ENCODE measurements at places on chromosomes 5 and 9. TPM values are rescaled to one million over a fixed set of nuclear protein-coding genes. Genes with fewer than 3 reads are reported as not detected.
A peak's percentile ranks its signal among the peaks of the same experiment; 100 is the strongest.

- peak; percentile 53 for DNase-seq
Observed at GRCh38 chr9:138117101-138117750, 239.6 kb downstream of the CACNA1B start.

DNA sequence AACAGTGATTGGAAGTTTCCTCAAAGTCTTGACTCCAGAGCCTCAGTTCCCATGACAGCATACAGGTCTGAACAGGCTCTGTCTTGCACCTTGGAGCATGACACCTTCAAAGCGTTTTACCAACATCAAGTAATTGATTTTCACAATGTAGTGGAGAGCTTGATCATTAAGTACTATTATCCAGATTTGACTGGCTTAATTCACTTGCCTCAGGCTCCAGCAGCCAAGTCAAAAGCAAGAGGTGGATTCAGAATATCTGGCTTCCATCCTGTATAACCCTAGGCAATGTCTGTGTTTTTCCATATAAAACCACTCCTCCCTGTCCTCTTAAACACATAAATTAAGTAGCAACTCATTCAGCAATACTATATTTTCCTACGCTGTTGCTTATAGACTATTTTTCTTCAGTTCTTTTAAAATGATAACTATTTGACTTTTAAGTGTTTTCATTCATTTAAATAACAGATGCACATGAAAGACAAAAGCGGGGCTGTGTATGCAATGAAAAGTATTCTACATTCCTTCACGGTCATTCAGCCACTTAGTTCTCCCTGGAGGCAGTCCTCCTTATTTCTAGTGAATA lies 150.8 kb upstream of the RANBP3L start:
- DNase-seq, result no peak

RASEF gene
- total RNA-seq, result 0.16 TPM

DNA sequence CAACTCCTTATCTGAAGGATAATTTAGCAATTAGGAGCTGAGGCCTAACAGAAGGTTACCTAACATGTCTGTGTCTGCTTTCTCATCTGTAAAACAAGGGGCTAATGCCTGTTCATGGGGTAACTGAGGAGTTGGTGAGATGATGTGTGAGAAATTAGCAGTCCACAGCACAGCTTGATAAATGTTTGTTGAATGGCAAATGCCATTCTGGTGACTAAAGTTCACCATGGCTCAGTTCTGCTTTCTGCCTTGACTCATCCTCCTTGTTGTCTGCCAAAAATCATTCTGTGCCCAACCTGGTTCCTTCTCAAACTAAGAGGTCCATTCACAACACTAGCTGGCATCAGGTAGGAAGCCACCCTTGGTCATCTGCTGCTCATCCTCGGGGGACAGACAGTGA lies 552.0 kb upstream of the KLF4 start:
- DNase-seq, result no peak

DNA sequence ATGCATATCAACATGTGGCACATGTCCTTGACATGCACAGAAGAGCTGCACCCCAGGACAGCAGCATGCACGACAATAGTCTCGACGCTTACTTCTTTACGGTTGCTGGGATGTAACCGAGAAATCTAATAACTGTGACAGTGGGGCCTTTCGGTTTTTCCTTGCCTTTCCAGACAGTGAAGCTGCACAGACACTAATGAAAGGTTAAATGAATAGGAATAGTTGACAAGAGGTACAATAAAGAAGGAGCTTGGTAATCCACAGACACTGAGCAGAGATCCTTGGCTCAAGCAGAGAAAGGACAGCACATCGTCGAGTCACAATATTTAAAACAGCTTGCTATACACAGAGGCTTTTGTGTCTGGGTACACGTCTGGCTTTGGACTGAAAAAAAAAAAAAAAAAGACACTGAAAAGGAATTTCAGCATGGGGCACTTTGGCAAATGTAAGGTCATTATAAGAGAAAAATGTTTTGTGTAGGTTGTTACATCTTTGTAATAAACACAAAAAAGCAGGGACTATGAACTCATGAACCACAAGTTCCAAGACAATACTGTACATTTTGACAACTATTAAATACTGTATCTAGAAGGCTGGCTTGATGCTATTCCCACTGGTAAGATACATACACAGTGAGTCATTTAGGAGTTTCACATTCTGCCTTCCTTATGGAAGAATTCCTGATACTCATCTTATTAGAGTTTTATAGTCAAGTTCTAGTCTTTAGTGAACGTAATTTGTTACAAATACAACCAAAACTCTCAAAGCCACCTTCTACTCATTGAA lies 5.6 kb downstream of the BNC2 start:
- no peak for DNase-seq

DNA sequence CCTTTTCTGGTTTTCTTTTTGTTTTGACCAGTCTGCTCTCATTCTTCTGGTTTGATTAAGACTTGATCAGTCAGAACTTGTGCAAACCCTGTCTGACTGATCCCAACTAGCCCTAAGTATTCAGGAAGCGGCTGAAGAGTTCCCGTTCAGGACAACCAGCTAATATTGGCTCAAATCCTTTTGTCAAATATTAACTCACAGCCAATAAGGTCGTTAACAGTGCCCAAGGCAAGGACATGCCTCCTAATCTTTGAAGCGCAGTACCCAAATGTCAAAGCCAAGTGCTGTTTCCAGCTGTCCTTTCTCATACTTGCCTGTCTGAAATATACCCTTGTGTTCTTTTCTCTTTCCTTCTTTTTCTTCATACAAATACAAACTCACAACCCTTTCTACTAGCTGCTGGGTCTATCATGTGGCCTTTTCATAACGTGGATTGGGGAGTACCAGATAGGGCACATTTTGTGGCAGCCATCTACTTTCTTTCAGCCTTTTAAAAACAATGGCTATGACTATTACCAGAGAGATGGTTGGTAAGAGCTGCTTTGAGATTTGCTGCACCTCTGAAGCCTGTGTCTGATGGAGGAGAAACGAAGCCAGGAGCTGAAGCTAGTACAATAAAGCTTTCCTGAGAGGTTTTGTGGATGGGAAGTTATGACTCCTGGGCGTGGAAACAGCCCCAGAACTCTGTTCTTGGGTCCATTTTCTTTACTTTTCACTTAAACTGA lies 266.4 kb upstream of the ZNF608 start:
- DNase-seq, result no peak

SPATA31D4 gene
- not detected for total RNA-seq

GRCh38 chr9:126791406-126792230 lies 13.2 kb upstream of the ZBTB43 start:
- DNase-seq, result no peak

GRCh38 chr9:113501129-113501686 lies 37.7 kb downstream of the RGS3 start:
- no peak for DNase-seq

DNA sequence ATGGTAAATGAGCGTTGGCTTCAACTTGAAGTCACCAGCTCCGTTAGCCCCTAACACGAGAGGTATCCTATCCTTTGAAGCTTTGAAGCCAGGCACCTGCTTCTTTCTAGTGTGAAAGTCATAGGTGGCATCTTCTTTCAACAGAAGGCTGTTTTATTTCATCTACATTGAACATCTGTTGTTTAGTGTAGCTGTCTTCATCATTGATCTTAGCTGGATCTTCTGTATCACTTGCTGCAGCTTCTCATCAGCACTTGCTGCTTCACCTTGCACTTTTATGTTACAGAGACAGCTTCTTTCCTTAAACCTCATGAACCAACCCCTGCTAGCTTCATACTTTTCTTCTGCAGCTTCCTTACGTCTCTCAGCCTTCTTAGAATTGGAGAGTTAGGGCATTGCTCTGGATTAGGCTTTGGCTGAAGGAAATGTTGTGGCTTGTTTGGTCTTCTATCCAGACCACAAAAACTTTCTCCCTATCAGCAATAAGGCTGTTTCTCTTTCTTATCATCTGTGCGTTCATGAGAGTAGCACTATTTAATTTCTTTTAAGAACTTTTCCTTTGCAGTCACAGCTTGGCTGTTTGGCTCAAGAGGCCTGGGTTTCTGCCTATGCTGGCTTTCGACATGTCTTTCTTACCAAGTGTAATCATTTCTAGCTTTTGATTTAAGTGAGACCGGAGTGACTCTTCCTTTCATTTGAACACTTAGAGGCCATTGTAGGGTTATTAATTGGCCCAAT lies 47.2 kb downstream of the PCSK5 start:
- DNase-seq, result no peak

GRCh38 chr5:53713978-53714666 lies 153.7 kb downstream of the NDUFS4 start:
- DNase-seq, result no peak

OBP2B gene
- total RNA-seq, result not detected

DNA sequence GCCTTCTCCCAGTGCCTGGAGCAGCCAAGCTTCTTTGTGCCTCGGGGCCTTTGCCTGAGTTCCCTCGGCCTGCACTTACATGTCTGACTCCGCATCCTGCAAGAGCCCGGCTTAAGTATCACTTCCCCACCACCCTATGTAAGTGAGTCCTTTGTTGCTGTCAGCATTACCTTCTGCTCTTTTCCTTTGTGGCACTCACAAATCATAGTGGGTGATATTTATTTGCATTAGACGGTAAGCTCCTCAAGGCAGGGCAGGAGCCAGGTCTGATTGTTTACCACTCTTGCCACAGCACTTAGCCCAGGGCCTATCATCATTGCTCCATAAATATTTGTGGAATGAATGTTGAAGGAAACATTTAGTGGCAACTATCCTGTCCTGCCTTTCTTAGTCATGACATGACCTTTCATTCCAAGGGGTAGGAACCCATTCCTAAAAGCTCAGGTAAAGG lies 4.8 kb downstream of the GM2A start:
- no peak for DNase-seq

GLDC gene
- 0.11 TPM for total RNA-seq

- no peak for DNase-seq
Observed at GRCh38 chr5:61919920-61920319, 386.1 kb upstream of the KIF2A start.

- DNase-seq, result no peak
Observed at GRCh38 chr9:87595610-87596009, 97.9 kb downstream of the DAPK1 start.

GRCh38 chr5:150615141-150615699 lies 25.2 kb upstream of the SYNPO start:
- DNase-seq, result no peak

- DNase-seq, result no peak
Observed at GRCh38 chr5:148826739-148827070, 294 bp downstream of the ADRB2 start.

CNOT6 gene
- 18.4 TPM for total RNA-seq

TNFSF15 gene
- total RNA-seq, result 0.03 TPM

CDC20B gene
- total RNA-seq, result not detected

Data from cardiac septum (tissue), 1 donor.